ENCODE measurements at places on chromosomes 11 and 22. TPM values are rescaled to one million over a fixed set of nuclear protein-coding genes. Genes with fewer than 3 reads are reported as not detected.

The HYLS1 gene
- total RNA-seq: 9.1 TPM

The UPB1 gene
- 0.25 TPM for total RNA-seq

The HINFP gene
- 20.2 TPM for total RNA-seq

The PHOX2A gene
- not detected for total RNA-seq

The SSH3 gene
- 7.9 TPM for total RNA-seq

The FOSL1 gene
- not detected for total RNA-seq

The KCNJ11 gene
- total RNA-seq: 5.7 TPM

The LIN7C gene
- total RNA-seq: 198 TPM
